ENCODE measurements at places on chromosomes 1 and 21.

DNA sequence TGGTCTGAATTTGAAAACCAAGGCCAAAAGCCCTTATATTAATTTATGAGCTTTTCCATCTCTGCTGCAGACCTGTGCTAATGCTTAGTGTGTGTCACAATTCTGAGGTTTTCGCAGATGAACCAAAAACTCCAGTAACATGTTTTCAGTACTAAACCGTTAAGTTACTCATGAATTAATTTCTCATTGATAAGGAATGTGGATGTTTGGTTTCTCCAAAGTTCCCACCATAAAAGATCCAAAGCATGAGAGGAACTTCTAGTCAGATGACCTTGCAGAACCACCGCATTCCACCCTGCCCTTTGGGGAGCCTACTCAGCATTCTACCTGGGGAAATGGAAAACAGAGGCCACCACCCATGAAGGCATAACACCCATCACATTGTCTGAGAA is 7.5 kb upstream of the LEPR start:
- no peak for DNase-seq

DNA sequence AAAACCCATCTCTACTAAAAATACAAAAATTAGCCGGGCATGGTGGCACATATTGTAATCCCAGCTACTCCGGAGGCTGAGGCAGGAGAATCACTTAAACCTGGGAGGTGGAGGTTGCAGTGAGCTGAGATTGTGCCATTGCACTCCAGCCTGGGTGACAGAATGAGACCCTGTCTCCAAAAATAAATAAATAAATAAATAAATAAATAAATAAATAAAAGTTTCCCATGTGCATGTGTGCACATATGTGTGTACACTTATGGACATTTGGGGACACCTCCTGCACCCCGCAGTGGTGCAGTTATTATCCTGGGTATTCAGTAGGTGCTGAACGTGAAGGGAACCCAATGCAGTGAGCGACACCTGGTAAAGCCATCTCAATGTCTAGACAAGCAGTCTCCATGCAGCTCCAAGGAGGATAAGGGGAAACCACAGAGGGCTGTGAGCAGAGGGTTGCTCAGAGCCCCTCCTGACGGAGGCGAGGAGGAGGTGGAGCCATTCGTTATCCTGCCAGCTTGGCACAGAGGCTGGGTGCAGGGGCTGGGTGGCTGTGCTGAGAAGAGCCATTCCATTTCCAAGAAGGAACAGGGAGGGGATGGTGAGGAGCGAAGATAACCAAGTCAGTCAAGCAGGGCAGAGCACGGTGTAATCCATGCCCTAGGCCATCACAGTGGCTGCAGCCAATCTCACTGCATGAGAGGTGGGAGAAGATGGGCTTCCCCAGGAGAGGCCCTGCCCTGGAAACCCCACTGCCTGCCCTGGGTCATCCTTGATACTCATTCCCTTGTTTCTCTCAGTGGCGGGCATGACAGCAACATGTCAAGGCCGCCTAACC is 25.6 kb downstream of the UBIAD1 start:
- no peak for DNase-seq

DNA sequence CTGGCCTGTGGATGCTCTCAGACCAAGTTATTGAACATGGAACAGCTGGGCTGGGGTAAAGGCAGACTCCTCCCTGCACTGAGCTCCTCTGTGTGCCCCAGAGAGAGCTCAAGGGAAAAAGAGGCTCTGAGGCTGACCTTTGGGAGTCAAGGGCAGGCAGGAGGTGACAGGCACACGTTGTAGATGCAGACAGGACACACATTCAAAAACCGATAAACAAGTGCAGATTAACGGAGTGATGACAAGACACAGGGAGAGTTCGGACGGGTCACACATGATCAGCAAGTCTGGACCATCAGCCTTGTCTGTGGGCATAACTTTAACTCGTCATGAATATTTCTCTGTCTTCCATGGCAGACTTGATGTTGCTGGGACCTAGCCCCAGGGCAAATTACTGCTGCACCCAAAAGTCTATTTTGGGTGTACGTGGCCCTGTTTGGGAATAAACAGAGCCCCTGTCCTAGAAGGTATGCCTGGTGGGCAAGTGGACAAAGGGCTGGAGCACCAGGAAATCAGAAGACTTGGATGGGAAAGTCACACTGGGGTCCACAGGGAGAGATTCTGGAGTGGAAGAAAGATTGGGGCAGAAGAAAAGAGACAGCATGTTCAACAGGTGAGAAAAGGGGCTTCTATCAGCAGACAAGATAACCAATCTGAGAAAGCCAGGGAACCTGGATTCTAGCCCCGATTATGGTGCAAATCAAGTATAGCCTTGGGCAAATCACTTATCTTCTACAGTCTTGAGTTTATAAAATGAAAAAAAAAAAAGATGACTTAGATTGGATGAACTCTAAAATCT is 74.9 kb downstream of the PLXNA2 start:
- DNase-seq, result no peak

DNA sequence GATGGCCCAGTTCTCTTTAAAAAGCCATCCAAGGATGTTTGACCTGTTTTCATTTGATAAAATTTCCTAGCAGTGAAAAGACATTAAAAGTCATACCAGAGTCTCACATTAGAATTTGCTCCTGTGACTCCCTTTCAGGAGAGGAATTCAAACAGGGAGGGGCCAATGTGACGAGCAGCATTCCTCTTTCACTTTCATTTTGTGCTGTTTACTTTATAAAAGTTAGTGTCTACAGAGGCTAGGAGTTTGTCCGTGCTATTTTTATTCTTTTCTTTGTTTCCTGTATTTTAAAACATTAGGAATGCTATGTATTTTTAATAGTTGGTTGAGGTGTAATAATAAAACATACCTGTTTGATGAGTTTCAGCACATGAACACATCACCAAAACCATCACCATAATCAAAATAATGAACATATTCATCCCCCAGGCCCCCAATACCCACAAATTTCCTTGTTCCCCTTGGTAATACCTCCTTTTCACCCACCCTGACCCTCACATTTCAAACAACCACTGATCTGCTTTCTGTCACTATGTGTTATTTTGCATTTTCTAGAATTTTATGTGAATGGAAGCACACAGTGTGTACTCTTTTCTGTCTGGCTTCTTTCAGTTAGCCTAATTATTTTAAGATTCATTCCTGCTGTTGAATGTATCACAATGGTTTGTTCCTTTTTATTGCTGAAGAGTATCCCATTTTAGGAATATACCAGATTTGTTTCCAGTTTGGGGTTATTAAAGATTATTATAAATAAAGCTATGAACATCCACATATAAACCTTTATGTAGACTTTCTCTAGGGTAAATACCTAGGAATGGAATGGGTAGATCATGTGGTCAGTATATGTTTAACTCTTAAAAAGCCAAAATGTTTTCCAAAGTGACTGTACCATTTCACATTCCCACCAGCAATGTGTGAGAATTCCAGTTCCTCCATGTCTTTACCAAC is 129.5 kb downstream of the TENT5C start:
- DNase-seq, result no peak

Measured in NCI-H2029 (cell line).